Ureter (tissue), 1 donor: ENCODE measurements at places on chromosomes 4 and X. TPM values are rescaled to one million over a fixed set of nuclear protein-coding genes. Genes with fewer than 3 reads are reported as not detected.

DNA sequence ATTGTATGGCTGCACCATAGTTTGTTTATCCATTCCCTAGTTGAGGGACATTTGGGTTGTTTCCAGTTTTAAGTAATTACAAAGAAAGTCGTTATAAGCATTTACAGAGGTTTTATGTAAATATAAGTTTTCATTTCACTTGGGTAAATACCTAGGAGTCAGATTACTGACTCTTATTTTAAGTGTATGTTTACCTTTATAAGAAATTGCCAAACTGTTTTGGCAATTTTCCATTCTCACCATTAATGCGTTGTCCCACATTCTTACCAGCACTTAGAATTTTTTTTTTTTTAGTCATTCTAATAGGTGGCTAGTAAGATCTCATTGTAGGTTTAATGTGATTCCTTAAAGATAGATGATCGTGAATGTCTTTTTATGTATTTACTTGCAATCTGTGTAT is 121.5 kb upstream of the NR3C2 start:
- DNase-seq = no peak

The TREX2 gene
- total RNA-seq = 2.1 TPM

- no peak for DNase-seq
Measured at GRCh38 chr4:20178902-20179576, 72.7 kb upstream of the SLIT2 start.

GRCh38 chr4:113604955-113605354 is 156.6 kb downstream of the CAMK2D start:
- DNase-seq = no peak

GRCh38 chr4:27986476-27986875 is 1125.8 kb downstream of the STIM2 start:
- no peak for DNase-seq

The KLHL34 gene
- not detected for total RNA-seq

- no peak for DNase-seq
Measured at GRCh38 chr4:75498041-75498440, 16.2 kb downstream of the RCHY1 start.

DNA sequence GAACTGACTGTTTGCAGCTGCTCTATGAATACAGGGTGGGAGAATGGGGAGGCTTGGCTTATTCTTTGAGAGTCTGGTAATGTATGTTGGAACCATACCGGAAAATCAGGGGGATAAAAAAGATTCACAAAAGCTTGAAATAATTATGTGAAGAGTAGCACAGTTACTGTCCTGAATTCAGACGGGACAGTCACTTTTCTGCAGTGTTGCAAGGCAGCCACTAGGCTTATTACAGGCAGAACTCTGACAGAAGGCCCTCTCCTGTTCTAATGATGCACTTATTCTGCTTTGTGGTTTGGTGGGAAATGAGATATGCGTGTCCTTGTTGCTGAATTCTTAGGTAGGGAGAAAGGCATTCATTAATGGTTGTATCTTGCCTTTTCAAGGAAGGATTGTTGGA is 37.2 kb downstream of the GUCY1B1 start:
- no peak for DNase-seq
